BJ (cell line): ENCODE measurements at places on chromosomes 2 and 18.

DNA sequence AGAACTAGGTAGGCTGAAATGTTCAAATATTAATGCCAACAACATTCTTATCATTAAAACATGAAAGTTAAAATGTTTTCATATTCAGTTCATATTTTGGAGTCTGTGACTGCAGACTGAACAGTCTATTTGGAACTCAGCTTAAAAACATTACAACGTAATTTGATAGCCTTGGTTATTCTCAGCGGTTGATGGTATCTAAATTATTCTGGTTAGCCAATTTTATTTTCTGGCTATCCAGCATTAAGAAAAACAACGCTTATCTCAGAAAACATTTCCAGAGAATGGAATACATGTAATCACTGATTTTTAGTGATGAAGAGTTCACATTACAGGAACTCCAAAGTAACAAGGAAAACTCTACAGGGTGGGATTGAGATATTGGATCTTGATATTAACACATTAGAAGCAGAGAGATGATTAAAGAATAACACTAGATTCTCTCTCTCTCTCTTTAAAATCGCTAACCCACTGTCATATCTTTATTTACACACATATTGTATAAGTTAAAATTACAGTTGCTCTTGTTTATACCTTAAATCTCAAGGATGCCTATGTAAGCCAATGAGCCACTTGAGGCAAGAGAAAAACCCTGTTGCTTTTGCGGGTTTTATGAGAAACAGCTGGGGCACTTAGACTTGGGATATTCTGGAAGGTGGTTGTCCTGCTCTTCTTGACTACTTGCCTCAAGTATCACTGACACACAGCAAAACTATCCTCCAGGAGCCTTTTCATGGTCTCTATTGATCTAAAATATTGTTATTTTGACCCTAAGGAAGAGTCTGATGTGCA is 84.9 kb downstream of the ICOS start:
- DNase-seq = no peak

DNA sequence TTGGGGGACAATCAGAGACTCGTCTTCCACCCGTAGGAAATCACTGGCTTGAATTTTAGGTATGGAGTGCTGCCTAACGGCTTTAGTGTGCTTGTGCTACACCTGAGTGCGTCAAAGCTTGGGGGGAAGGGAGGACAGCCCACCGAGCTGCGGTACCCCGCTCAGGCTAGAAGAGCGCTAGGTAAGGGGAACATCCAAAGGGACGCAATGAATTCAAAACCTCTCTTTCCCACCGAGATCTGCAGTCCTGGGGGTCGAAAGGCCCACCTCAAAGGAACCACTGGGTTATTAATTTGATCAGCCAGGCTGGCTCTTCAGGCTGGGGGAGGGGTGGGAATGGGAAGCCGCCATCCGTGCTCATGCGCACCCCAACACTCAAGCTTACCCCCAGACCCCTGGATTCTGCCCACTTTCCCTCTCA is 2.7 kb downstream of the EPHA4 start:
- no peak for DNase-seq

- DNase-seq = no peak
Observed at GRCh38 chr18:21803495-21803894, 62.9 kb downstream of the MIB1 start.

- DNase-seq = no peak
Observed at GRCh38 chr2:136134126-136134525, 16.2 kb upstream of the CXCR4 start.

GRCh38 chr2:235577404-235578330 is 83.8 kb downstream of the AGAP1 start:
- no peak for DNase-seq

- no peak for DNase-seq
Observed at GRCh38 chr18:23552505-23552904, 33.8 kb downstream of the NPC1 start.

- no peak for DNase-seq
Observed at GRCh38 chr18:668260-668659, 10.8 kb downstream of the TYMS start.

GRCh38 chr18:23231340-23232021 is 96.2 kb downstream of the CABLES1 start:
- DNase-seq = peak; percentile 92

DNA sequence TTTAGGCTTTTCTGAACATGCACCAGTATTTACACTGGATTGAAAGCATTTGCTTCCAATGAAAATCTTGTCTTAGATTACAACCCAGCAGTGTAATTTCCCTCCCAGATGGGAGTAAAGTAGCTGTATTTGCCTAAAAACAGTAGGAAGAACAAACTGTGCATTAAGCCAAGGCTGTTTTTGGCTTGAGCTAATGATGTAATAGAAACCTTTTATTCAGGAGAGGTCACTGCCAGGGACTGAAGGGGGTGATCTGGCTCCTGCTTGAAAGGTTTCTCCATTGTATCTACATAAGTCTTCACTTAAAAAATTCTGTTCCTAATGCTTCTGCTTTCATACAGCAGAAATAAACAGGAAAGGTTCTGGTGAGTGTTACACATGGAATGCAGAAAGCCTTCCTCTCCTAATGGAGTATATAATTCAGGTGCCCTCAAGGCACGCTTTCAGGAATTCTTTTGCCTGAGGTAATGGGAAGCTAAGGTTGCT is 74.4 kb downstream of the MEIS1 start:
- DNase-seq = peak; percentile 19

- no peak for DNase-seq
Observed at GRCh38 chr2:579351-579886, 97.8 kb downstream of the TMEM18 start.

GRCh38 chr2:233940376-233941276 is 23.5 kb downstream of the TRPM8 start:
- DNase-seq = no peak

- DNase-seq = no peak
Observed at GRCh38 chr2:15546297-15547098, 14.6 kb downstream of the NBAS start.

- no peak for DNase-seq
Observed at GRCh38 chr2:41409328-41409727, 638.5 kb upstream of the PKDCC start.

- DNase-seq = no peak
Observed at GRCh38 chr2:16882706-16883105, 217.1 kb upstream of the CYRIA start.

DNA sequence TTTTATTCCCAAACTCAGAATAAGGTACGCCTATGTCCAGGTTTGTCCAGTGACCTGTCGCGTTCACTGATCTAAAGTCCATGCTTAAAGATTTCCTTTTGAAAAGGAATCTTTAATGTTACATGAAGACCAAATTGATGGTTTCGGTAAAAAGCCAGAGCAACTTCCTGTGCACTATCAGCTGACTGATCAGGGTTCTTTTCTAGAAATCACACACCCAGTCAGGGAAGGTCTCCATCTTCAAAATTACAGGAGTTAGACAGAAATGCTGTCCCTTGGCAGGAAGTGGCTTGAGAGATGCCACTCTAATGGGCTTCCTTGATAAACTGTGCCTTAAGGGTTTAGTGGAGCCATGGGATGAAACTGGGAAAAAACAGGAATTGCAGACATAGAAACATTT is 14.7 kb upstream of the ARHGAP25 start:
- DNase-seq = no peak

GRCh38 chr2:113845261-113845660 is 44.6 kb upstream of the ACTR3 start:
- no peak for DNase-seq

DNA sequence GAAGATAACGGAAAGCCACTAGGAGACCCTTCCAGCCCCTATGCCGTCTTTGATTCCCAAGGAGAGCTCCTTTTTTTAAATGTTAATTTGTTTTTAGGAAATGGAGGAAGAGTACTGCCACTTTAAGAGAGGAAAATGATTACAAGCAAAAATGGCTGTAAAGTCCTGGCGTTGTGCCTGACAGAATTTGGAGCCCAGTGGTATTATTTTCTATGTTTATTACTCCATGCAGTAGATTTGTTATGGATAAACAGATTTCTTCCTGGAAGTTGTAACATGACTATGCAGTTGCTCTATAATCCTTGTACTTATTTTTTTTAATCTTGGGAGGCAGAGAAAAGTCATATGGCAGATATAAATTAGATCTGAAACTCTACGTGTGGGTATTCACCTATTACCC is 141.3 kb downstream of the GBX2 start:
- no peak for DNase-seq

- DNase-seq = no peak
Observed at GRCh38 chr2:15830937-15831549, 109.3 kb upstream of the MYCN start.

- DNase-seq = peak; percentile 62
Observed at GRCh38 chr2:212032032-212032431, 506.6 kb downstream of the ERBB4 start.

DNA sequence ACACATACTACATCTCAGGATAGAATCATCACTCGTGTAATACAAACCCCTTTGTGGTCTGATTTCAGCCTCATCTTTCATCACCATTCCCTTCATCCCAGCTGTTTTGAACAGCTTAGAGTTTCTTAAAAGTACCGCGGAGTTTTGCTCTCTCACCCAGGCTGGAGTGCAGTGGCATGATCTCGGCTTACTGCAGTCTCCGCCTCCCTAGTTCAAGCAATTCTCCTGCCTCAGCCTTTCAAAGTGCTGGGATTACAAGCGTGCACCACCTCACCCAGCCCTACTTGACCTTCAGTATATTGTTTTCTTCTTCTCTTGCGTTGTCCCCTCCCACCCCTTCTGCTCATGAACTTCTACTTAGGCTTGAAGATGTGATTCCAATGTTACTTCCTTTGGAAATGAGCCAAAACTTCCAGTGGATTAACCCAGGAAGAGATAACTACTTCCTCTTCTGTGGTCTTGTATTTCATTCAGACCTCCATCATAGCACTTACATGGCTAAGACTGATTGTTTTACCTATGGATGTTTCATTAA is 15.8 kb downstream of the ERLEC1 start:
- DNase-seq = no peak

DNA sequence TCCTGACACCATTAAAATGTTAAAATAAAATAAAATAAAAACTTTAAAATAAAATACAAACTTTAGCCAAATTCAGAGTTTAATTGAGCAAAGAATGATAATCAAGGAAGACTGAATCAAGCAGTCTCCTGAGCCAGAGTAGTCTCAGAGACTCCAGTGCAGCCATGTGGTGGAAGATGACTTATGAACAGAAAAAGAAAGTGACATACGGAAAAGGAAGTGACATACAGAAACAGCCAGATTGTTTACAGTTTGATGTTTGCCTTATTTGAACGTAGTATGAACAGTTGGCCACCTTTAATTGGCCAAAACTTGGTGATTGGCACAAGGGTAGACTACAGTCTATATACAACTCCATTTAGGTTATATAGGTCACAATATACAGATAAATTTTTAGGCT is 787.2 kb downstream of the ADCYAP1 start:
- DNase-seq = no peak

GRCh38 chr2:239902749-239903201 is 122.4 kb downstream of the NDUFA10 start:
- no peak for DNase-seq

DNA sequence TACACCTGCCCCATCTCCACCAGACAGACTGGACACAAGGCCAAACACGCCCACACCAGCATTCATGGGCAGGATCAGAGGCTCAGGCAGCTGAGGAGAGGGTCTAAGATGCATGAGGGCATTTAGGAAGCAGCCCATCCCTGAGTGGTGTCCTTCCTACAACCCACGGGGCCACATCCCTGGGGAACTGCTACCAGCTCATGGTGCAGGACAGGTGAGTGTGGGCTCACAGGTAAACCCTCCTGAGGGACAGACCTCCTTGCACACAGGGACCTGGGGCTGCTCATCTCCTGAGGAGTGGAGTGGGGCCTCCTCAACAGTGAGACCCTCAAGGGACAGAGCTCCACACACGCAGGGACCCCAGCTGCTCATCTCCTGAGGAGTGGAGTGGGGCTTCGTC is 14.6 kb downstream of the PARD6G start:
- DNase-seq = no peak

DNA sequence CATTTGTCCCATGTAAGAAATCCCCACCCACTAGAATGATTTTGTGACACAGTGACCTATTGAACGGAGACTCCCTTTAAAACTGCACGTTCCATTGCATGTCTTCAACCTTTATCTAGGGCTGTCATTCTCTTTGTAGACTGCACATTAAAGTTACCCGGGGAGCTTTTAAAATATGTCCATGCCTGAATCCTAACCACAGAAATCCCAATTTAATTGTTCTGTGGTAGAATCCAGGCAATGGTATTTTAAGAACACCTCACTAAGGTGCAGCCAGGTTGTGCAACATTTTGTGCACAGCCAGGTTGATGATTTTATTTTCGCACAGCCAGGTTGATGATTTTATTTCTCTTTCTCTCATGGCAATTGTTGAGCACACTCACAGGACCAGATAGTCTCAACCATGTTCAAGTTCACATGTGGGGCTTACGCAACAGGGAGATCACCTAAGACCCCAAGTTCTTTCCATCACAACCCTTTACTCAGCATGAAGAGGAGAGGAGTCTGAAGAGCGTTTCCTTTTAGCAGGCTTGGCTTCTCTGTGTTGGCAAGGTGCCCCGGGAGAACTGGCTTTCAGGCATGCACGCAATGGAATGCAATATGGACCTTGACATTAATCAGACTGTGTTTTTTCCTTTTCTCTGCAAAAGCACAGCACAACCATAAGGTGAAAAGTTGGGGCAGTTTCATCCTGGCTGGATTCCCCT is 467.3 kb upstream of the ETAA1 start:
- DNase-seq = peak; percentile 28

GRCh38 chr2:195613922-195614321 is 43.1 kb upstream of the SLC39A10 start:
- DNase-seq = peak; percentile 76

- no peak for DNase-seq
Observed at GRCh38 chr18:80176334-80177073, 67.4 kb downstream of the ADNP2 start.

DNA sequence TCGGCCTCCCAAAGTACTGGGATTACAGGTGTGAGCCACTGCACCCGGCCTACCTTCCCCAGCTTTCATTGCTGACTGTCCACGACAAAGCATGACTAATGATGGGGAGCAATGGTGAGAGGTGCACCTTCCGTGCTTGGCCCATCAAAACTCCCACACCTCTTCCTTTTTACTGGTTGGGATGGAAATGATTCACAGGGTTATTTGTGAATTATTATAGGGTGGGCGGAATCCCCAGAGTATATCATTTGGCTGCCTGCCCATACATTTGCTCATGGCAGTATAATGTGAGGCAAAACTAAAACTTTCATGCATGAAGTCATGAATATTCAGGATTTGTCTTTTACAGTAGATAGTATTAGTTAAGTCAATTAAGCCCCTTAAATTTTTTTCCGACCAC is 334.2 kb upstream of the NETO1 start:
- DNase-seq = no peak

GRCh38 chr2:142058149-142058548 is 72.7 kb downstream of the LRP1B start:
- no peak for DNase-seq

GRCh38 chr2:145018502-145018901 is 498.6 kb upstream of the ZEB2 start:
- no peak for DNase-seq

GRCh38 chr2:30456579-30456978 is 9.5 kb downstream of the LCLAT1 start:
- DNase-seq = no peak

GRCh38 chr18:61831071-61831470 is 61.7 kb downstream of the RNF152 start:
- no peak for DNase-seq

- DNase-seq = peak; percentile 23
Observed at GRCh38 chr2:9003616-9004337, at the start of gene MBOAT2. MBOAT2 (minus strand) TSS chr2:9003684; CDS start chr2:9003614, 70 bp downstream.

- DNase-seq = no peak
Observed at GRCh38 chr2:55133467-55134315, 83.4 kb upstream of the RTN4 start.
